NCI-H2227 treated with DMSO at 0.1 percent for 48 hours (cell line): ENCODE measurements at places on chromosomes 5 and 9.

DNA sequence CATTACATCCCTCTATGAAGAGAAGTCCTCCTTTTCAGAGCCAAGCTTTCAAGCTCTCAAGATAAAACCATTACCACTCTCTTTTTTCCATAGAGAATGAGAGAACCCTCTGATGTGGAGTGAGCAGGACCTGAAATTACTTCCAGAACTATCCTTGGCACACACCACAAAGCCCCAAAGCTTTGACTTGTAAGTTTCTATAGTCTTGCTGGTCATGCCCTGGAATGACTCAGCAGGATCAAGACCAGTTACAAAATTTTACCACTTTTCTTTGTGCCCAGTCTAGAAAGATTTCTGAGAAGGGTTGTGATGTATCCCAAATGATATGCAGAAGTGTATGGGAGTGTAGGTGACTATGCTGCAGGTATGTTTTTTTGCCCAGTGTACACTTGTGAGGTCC is 760.6 kb downstream of the TLE1 start:
- DNase-seq: no peak

GRCh38 chr5:82004511-82004910 is 32.7 kb downstream of the ATG10 start:
- no peak for DNase-seq

DNA sequence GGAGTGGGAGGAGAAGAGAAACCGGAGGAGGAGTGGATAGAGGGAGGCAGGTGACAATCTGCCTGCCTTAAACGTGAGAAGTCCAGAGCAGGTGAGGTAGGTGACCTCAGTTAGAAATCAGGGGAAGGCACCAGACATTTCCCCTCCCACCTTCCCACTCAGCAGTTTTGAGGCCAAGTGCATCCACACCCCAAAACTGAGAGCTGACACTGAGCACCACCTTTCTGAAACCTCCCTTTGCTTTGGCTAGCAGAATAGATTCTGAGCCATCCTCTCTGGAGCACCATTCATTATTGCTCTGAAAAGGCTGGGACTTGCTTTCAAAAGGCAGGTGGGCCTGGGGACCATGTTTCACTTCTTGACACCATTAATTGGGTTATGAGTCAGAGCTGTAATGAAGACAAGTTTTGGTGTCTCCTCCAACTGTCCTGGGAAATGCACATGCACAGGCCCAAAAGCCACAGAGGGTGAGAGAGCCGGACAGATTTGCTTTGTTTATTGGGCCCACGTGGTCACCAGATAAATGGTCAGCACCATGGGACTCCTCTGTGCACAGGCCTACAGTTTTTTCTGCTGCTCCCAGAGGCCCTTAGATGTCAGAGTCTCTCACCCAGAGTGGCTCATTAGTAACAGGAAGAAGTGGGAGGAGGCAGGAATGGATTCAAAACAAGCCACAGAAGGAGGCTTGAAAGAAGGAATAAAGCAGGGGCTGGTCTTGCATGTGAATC is 314.7 kb downstream of the TLE1 start:
- no peak for DNase-seq

DNA sequence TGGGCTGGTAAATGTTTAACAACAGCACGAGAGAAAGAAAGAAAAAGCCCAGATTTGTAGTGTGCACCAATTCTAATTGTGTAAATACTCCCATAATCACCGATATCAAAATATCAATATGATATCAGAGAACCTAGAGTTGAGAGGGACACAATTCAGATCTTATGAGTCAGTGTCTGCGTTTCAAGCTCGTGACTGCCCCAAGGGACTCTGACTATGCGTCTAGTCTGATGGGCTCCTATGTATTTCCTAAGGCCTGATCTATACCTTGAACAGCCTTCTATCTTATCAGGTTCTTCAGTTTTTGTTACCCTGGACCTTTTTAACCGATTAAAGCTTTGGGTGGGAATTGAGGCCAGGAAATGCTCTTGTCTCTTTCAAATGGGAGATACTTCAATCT is 243.0 kb upstream of the SLC24A2 start:
- no peak for DNase-seq

DNA sequence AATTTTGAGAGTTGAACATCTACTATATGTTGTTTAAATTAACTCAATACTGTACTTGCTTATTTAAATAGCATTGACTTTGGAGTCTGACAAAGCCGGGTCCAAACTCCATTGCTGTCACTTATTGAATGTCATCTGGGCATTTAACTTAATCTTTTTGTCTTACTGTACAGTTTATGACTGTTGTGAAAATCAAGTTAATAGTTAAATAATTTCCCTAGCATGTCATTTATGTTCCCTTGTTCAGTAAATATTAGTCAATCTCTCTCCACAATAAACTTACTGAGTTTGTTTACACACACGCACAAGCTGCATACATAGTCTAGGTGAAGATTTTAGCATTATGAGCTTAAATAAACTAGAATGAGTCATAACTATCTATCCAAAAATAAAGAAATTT is 6.3 kb upstream of the UGCG start:
- DNase-seq: no peak

- DNase-seq: no peak
Measured at GRCh38 chr9:127970401-127971313, 10.1 kb downstream of the EEIG1 start.

DNA sequence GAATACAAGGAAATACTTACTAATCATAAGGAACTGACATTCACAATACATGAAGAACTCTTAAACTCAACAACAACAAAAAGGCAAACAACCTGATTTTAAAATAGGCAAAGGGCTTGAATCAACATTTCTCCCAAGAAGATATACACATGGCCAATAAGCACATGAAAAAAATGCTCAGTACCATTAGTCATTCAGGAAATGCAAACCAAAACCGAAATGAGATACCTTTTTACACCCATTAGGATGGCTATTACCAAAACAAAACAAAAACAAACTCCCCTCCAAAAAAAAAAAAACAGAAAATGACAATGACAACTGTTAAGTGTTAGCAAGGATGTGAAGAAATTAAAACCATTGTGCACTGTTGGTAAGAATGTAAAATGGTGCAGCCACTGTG is 104.1 kb upstream of the ZNF462 start:
- no peak for DNase-seq

DNA sequence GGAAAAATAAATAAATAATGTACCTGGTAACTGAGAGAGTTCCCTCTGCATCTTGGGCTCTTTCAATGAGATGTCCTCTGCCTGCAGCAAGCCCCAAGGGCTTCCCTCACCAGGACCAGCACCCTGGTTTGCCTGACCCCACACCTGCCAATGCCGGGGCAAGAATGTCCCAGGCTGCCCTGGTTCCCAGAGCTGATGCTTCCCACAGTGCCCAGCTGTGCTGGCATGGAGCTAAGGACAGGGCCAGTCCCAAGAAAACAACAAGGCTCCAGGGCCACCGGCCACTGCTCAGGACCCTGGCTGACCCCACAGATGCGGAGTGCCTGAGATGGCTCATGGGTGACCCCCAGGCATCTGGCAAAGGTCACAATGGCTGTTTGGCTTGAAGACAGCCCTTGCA is 123.5 kb downstream of the KCNIP1 start:
- no peak for DNase-seq

GRCh38 chr9:126860077-126860756 is at the start of gene ZBTB34:
Gene ZBTB34, plus strand, starts transcription at chr9:126860639. Its CDS starts 18,761 bp downstream, at chr9:126879400.
- peak; percentile 34 for DNase-seq

- DNase-seq: no peak
Measured at GRCh38 chr9:97993000-97993399, 9.9 kb downstream of the ANP32B start.

GRCh38 chr9:74173284-74173683 is 323.9 kb upstream of the RORB start:
- DNase-seq: no peak

- no peak for DNase-seq
Measured at GRCh38 chr5:31585895-31586270, 53.0 kb upstream of the PDZD2 start.

GRCh38 chr5:132459983-132460838 is 30.4 kb downstream of the IRF1 start:
- no peak for DNase-seq

DNA sequence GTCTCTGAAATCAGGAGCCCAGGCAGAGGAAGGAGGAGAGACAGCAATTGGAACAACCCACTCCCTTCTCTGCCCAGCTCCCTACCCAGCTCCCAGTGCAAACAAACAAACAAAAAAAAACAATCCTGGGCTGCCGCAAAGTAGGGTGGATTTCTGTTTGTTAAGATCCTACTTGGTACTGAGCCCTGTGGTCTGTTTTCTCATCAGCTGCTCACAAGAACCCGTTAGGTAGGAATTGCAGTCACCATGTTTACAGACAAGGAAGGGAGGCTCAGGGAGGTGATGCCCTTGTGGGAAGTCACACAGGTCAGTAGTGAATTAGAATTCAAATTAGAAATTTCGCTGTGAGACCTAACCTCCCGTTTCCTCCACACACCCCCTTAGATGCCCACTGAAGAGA is 128.8 kb upstream of the RAD23B start:
- DNase-seq: no peak

DNA sequence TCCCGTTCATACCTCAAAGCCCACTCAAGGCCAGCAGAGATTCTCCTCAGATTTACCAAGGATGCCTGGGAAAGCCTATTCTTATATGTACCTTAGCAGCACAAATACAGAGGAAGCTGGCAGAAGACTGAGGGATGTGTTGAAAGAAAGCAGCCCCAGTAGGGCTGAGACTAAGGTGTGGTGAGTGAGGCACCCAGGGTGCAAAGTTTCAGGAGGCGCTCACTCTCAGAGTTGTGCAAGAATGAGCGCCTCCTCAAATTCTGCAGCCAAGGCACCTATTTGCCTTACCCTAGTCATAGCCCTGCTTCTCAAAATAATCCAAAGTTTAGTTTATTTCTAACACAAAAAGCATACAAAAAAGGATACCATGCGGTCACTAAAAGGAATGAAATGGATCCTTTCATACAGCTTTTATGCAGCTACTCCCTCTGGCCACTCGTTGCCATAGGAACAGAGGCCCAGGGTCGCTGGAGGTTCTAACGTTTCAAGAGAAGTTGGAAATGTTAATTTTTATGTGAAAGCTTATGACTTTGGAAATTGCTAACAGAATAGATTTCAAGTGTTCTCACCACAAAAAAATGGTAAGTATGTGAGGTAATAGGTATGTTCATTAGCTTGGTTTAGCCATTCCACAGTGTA is 79.7 kb upstream of the SMIM23 start:
- no peak for DNase-seq
